ENCODE measurements at places on chromosomes 1 and 21. TPM values are rescaled to one million over a fixed set of nuclear protein-coding genes. Genes with fewer than 3 reads are reported as not detected.

DNA sequence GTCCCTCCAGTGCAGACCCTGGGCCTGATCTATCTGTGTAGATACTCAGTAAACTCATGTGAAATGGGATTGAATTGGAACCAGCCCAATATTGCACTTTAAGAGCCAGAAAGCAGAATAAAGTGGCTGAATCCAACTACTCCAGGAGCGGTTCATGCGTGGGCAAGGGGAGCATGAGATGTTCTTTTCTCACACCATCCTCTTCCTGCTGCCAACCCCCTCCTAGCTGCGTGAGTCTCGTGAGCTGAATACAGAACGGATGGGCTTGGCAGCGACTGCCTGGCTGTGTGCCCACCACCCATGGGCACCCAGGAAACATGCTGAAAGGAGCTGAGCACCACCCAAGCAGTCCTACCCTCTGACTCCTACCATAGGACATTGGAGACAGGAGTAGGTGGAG lies 128.3 kb downstream of the ELAVL4 start:
- DNase-seq, result no peak

GRCh38 chr21:33314111-33314510 lies 10.7 kb upstream of the IFNAR1 start:
- DNase-seq, result no peak

DNA sequence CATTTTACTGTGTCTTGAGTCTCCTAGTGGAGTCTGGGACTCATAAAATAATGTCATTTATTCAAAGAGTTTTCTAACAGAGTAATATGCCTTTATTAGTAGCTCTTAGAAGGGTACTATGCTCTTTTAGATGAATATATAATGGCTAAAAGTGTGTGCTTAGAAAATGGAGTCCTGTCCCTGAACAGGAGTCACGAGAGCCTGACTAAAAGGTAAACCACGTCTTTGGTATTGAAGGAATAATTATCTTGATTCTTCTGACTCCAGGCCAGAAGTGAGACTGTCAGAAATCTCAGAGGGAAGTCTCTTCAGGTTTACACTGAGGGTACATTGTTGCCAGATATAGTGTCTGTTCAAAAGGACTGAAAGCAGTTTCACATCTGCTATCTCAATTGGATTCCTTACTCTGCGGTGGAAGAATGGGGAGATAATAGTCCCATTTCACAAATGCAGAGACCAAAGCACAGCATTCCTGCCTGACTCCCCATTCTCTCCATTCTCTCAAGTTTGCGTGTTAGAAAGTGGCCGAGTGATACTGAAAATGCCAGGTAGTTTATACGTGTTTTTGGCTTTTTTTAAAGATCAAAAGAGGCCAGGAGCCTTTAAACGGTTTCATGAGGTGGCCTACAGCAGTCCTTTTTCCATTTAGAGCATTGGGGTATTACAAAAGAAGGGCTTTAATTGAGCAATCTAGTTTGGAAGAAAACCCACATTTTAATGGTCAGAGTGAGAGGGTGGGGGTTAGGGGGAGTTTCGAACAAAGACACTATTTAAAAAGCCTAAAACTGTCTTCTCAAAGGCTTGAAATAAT lies 176.6 kb downstream of the VPS13D start:
- DNase-seq, result no peak

Gene TRIM63
- total RNA-seq, result under 0.01 TPM

Gene TMIGD3
- total RNA-seq, result 0.29 TPM

- no peak for DNase-seq
These were observed 879.1 kb upstream of the NEGR1 start for GRCh38 chr1:73161418-73161817.

GRCh38 chr1:113830039-113830438 lies 17.8 kb upstream of the RSBN1 start:
- DNase-seq, result peak; percentile 73

Data from osteoblast (primary cell).